ENCODE measurements at places on chromosomes 4 and X. TPM values are rescaled to one million over a fixed set of nuclear protein-coding genes. Genes with fewer than 3 reads are reported as not detected.

GRCh38 chr4:155667568-155668511 is 1.2 kb downstream of the GUCY1A1 start:
- no peaks in the 10 kb centered on the region for H3K36me3 ChIP-seq
- peak overlapping the region; percentile 67 for H3K4me3 ChIP-seq
- peak; percentile 17 for DNase-seq

- H3K27me3 ChIP-seq = no peaks in the 10 kb centered on the region
- peak within 1 kb of the TSS; percentile 80 for H3K4me3 ChIP-seq
- peak within 1 kb of the TSS; percentile 74 for H3K27ac ChIP-seq
- H3K4me1 ChIP-seq = peaks cover 32% of the 10 kb centered on the region
Measured at GRCh38 chrX:136147315-136147901, at the start of gene FHL1. FHL1 (plus strand) TSS chrX:136147533.

- H3K4me3 ChIP-seq = no peak overlapping the region
- DNase-seq = no peak
- H3K36me3 ChIP-seq = no peaks in the 10 kb centered on the region
- no peaks in the 10 kb centered on the region for H3K4me1 ChIP-seq
- H3K27me3 ChIP-seq = peaks cover 2% of the 10 kb centered on the region
Measured at GRCh38 chrX:134679644-134680043, 21.4 kb upstream of the PLAC1 start.

DNA sequence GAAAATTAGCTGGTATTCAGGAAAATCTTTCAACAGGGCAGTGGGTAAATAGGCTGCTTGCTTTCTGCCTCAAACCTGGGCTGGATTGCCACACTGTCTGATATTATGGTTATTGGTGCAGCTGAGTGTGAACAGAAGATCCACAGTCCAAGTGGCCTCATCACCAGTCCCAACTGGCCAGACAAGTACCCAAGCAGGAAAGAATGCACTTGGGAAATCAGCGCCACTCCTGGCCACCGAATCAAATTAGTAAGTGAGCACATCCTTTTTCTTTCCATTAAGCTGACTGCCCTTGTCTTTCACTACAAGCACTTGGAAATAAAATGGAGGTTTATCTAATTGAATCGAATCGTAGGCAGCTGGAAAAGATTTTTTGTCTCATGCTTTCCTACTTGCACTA is 204.7 kb downstream of the TLL1 start:
- H3K27me3 ChIP-seq = no peaks in the 10 kb centered on the region
- no peak for DNase-seq
- H3K4me1 ChIP-seq = no peaks in the 10 kb centered on the region
- H3K4me3 ChIP-seq = no peak overlapping the region
- H3K27ac ChIP-seq = no peak overlapping the region

GRCh38 chr4:169410839-169411770 is 140.3 kb upstream of the SH3RF1 start:
- DNase-seq = peak; percentile 74
- no peaks in the 10 kb centered on the region for H3K36me3 ChIP-seq
- peaks cover 30% of the 10 kb centered on the region for H3K4me1 ChIP-seq
- peak overlapping the region; percentile 83 for H3K27ac ChIP-seq

GRCh38 chr4:15906020-15906443 is 32.5 kb downstream of the FGFBP1 start:
- H3K4me1 ChIP-seq = peaks cover 15% of the 10 kb centered on the region
- DNase-seq = peak; percentile 72
- no peak overlapping the region for H3K4me3 ChIP-seq
- peaks cover 22% of the 10 kb centered on the region for H3K27me3 ChIP-seq
- no peak overlapping the region for H3K27ac ChIP-seq
- H3K36me3 ChIP-seq = no peaks in the 10 kb centered on the region

DNA sequence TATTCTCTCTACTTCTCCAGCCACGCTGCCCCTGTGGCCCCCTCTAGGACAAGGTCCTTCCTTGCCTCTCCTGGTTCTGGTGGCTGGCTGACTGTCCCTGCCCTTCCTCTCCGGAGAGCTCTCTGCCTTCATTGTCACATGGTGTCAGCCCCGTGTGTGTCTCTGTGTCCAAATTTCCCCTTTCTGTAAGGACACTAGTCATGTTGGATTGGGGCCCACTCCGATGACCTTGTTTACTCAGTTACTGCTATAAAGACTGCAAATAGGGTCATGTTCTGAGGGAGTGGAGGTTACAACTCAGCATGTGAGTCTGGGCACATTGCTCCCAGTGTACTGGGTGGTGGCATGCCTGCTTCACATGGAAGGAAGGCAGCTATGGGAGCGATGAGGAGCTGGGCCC is 129.5 kb upstream of the PSAPL1 start:
- H3K4me3 ChIP-seq = no peak overlapping the region
- no peaks in the 10 kb centered on the region for H3K27me3 ChIP-seq
- DNase-seq = no peak
- no peaks in the 10 kb centered on the region for H3K36me3 ChIP-seq

DNA sequence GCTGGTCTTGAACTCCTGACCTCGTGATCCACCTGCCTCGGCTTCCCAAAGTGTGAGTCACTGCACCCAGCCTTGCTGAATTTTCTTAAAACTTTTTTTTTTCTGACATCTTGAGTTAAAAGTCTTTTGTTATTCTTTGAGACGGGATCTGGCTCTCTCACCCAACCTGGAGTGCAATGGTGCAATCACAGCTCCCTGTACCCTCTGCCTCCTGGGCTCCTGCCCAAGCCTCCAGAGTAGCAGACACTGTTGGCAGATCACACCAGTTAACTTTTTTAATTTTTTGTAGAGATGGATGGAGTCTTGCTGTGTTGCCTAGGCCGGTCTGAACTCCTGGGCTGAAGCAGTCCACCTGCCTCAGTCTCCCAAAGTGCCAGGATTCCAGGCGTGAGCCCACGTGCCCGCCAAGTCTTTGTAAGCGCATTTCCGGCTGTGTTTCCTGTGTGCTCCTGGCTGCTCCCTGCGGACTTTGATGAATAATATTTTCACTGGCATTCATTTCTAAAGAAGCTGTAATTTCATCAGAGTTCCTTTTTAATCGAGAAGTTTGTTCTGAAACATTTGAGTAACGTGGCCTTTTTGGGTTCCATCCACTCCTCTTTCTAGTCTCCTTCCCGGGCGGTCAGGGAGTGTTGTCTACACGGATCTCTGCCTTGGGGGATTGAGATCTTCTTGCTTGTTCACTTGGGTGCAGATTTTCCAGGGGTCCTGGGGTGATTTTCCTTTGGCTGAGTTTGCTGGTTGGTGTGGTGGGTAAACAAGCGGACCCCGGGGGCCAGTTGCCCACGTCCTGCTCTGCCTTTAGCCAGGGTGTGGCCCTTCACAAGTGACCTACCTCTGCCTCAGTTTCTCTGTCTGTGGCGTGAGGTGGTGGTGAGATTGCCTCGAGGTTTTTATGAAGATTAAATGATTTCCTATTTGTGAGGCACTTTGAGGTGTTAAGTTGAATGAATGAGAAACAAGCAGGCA is 44.4 kb downstream of the PCGF3 start:
- no peaks in the 10 kb centered on the region for H3K4me1 ChIP-seq
- peaks cover 16% of the 10 kb centered on the region for H3K36me3 ChIP-seq
- H3K27me3 ChIP-seq = no peaks in the 10 kb centered on the region
- no peak overlapping the region for H3K4me3 ChIP-seq
- no peak overlapping the region for H3K27ac ChIP-seq
- no peak for DNase-seq

TMEM35A gene
- total RNA-seq = not detected

RXFP1 gene
- total RNA-seq = not detected

AADAT gene
- total RNA-seq = not detected

IQSEC2 gene
- total RNA-seq = 0.21 TPM
